ENCODE measurements at places on chromosomes 11 and 22.

GRCh38 chr11:119284344-119285157 lies 32.4 kb downstream of the MCAM start:
- DNase-seq, result peak; percentile 5

DNA sequence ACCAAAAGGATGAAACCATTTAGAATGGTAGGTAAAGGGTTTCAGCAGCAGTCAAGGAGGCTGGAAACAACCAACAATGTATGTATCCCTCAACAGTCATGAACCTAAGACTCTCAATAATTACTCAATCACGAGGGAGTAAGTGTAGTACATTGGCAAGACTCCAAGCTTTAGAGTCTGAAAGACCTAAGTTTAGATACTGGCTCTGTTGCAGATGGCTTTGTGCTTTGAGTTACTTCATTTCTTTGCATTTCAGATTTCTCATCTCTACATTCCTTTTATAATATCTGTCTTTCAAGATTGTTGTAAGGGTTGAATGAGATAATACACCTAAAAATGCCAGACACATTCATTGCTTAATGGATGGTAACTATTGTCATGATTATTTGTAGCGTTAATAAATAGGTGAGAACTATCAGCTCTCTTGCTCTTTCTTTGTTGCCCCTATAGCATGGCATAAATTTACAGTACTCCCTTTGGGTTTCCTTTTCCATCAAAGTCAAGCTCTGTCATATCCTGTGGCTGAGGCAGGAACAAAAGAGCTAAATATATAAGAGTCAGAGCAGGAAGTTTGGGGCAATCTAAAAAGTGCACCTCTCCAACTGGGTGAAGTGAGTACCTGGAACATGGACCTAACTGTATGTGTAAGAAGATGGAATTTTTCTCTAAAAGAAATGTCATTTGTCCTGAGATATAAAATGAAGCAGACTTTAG lies 228.2 kb upstream of the ZC3H12C start:
- DNase-seq, result no peak

DNA sequence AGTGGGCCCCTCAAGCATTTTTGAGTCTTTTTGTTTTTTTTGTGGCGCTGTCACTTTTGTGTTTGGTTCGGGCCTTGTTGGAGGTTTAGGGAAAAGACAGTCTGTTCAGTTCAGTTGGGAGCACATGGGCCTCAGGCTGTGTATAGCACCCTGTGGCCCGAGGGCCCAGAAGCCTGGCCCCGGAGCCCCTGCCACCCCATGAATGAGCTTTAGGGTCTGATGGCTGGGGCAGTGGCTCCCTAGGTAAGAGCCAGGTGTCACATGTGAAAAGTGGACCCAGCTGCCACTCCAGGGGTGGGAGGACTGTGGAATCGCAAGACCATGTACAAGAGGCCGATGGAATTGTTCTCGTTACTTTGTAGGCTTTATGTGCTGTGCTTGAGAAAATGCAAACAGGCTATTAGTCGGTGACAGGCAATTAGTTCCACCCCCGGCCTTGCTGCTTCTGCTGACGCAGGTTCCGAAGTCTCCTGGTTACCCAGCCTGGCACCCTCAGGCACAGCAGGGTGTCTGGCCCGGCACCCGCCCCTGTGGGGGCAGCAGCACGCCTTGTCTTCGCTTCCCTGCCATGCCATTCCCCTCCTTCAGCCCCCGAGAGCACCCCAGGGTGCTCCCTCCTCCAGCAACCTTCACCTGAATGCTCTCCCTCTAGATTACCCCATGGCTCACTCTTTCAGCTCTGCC lies 38.2 kb upstream of the PARVG start:
- DNase-seq, result no peak

- no peak for DNase-seq
Observed at GRCh38 chr11:125995313-125995712, 49.5 kb downstream of the VSIG10L2 start.

GRCh38 chr11:22536071-22536470 lies 89.6 kb downstream of the FANCF start:
- DNase-seq, result no peak

DNA sequence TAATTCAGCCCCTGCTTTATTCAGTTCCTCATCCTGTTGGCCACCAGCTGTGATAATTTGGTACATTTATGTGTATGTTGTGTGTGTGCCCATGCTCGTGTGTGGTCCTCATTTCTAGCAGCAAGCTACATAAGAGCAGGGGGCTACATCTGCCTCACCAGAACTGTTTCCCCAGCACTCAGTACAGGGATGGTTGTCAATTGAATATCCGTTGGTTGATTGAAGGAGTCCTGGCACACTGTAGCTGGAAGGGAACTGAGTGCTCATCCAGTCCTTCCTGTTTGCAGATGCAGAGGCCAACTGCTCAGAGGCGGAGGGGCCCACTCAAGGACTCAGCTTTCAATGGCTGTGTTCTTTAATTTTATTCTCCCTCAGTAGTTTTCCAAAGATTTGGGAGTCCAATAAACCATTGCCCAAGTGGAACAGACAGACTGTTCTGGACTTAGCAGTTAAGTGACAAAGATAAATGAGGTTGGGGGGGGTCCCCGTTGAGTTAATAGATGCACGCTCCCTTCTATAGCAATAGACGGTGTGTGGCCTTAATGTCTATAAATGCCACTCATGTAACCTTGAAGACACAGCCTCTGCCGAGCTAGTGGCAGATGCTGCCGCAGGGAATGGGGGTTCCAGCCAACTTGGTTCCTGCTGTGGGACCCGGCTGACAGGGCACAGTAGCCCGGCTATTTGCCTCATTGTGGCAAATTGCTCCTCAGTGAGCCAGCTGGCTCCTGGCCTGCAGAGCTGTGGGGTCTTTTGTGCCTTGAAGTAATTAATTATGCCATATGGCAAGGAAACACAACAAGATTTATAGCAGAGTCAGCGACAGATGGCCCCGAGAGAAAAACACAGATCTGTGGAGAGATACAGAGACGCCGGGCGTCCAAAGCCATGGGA lies 71.4 kb upstream of the GRK3 start:
- DNase-seq, result no peak

GRCh38 chr22:42269432-42270175 lies 849 bp downstream of the TCF20 start:
- no peak for DNase-seq
